Thoracic aorta (tissue), 2 donors: ENCODE measurements at places on chromosomes 12 and 14.

DNA sequence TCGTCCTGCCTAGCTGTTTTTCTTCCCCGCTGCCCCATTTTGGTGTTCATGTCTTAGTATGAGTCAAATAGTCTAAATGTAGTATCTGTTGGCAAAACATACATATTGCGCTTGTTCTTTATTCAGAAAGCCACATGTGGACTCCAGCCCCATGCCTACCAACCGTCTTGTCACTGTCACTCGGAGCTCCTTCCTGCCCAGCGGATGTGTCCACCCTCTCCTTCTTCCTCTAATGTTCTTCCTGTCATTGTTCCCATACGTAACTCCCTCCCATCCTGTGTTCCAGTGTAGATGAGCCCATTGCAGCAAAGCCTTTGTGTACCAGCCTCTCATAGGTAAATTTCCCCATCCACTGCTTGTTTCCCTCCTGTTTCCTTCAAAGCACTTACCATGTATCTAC lies 120.5 kb downstream of the TMX1 start:
- H3K27me3 ChIP-seq, result no peaks in the 10 kb centered on the region
- H3K27ac ChIP-seq, result no peak overlapping the region
- DNase-seq, result no peak

DNA sequence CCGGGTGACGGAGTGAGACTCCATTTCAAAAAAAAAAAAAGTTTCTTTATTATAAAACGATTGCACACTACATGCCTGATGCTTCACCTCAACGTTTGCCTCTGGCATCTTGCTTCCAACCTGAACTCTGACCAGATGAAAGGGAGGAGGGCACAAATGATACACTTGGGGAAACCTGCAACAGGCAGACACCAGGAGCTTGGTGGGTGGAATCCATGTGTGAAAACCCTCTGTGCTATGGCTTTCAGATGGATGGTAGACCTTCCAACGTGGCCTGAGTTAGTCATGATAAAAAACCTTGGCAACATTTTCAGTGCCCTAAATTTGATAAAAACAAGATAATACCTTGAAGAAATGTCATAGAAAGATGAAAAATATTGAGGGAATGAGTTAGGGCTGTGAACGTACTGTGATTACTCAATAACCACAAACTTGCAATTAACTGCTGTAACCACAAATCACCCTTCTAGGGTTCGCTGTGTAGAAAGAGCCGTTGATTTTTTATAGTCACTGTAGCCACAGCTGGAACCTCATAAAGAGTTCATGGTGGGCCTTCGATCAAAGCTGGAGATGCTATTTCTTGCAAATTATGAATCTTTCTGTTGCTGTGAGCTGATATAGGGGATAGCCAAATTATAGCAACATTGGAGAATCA lies 26.1 kb upstream of the GZMB start:
- no peaks in the 10 kb centered on the region for H3K36me3 ChIP-seq
- no peak for DNase-seq
- no peaks in the 10 kb centered on the region for H3K4me1 ChIP-seq
- no peak overlapping the region for H3K4me3 ChIP-seq
- no peak overlapping the region for H3K27ac ChIP-seq

DNA sequence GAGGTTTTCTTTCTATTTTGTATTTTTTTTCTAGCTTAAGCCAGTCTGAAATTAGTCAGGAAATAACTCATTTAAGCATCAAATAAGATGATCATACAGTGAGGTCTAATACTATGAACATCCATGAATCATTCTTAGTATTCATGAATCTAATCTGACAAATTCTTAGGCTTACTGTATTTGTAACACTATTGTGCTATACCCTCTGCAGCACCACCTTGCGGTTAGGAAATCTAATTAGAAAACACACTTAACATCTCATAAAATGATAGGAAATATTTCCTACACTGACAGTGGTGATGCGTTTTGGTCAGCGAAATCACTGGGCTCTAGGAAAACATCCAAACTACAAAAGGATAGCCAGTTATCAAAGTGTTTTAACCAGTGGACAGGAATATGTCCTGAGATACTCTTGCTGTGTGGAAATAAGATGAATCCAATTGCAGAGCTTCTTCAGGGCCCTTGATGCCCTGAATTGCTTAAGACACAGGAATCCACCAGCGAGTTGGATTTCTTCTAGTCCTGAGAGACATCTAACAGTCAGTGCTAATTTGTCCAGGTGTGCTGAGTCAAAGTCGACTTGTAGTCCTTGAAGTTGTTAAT lies 109.3 kb upstream of the MYF6 start:
- H3K27ac ChIP-seq, result no peak overlapping the region
- no peak overlapping the region for H3K4me3 ChIP-seq
- no peak for DNase-seq
- H3K4me1 ChIP-seq, result no peaks in the 10 kb centered on the region
- H3K27me3 ChIP-seq, result no peaks in the 10 kb centered on the region
- no peaks in the 10 kb centered on the region for H3K36me3 ChIP-seq

DNA sequence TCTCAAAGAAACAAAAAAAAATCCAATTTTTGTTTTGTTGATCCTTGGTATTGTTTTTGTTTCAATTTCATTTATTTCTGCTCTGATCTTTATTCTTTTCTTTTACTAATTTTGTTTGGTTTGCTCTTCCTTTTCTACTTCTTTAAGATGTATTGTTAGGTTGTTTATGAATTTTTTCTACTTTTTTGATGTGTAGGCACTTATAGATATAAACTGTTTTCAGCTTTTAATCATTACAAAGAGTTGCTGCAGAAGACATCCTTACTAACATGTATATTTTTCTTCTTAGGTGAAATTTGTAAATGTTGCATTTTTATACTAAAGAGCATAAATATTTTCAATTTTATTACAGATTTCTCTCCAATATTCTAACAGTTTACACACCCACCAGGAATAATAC lies 69.8 kb downstream of the KNTC1 start:
- no peak overlapping the region for H3K4me3 ChIP-seq
- no peaks in the 10 kb centered on the region for H3K4me1 ChIP-seq
- no peak for DNase-seq

DNA sequence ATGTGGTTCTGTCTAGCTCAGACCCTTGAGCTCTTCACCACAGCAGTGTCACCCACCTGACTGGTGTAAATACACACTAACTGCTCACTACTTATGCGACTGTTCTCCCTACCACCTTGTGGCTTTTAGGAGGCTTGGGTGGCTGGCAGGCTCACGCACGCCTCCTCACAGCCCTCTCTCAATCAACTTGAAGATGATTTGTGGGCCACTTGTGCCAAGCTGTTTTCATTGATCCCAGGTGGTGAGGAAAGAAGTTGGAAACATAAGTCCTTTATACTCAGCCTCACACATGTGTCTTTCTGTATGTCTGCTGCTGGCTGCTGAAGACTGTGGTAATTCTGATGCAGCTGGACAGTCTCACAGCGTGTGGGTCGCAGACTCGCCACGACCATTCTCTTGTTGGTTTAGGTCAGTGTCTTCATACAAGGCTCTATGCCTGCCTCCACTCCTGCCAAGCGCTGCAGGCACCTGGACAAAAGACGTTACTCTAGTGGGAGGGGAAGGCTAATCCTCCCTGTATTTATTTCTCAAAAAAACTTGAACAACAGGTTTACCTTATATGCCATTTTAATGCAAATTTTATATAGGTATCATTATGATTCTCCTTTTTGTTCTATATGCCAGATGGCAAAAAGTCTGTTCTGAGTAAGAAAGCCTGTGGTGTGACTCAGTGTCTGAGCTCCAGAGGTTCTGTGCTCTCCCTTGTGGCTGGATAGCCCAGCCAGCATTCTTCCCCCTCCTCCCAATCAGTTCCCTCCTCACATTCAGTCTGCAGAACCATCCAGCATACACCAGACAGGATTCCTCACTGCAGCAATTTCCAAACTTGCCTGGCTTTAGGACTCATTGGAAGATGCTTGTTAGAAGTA lies 115.6 kb downstream of the DIP2B start:
- H3K27ac ChIP-seq, result no peak overlapping the region
- H3K36me3 ChIP-seq, result no peaks in the 10 kb centered on the region
- H3K4me1 ChIP-seq, result peaks cover 17% of the 10 kb centered on the region

GRCh38 chr14:68805414-68805813 lies 12.5 kb upstream of the ZFP36L1 start:
- peaks cover 15% of the 10 kb centered on the region for H3K4me1 ChIP-seq
- no peaks in the 10 kb centered on the region for H3K36me3 ChIP-seq
- no peaks in the 10 kb centered on the region for H3K27me3 ChIP-seq
- DNase-seq, result no peak
